ENCODE measurements at places on chromosomes 12 and 14.

- no peak for DNase-seq
These were observed 7.7 kb upstream of the TMED2 start for GRCh38 chr12:123576611-123577010.

DNA sequence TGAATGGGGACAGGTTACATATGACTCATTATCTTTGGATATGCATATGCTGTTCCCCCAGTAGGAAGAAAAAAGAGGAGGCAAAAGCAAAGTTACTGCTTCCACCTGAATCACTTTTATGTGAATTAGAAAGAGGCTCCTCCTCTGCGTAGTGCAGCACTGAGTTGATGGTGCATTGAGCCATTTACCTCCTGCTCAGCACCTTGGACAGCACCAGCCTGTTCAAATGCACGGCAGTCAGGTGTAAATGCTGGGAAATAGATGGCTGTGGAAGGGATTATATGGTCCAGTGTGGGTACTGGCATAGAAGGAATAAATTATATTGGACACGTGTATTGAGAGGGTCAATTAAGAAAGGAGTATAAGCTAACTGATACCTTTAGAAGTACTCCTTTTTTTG lies 541.9 kb upstream of the SEL1L start:
- DNase-seq = no peak

- no peak for DNase-seq
These were observed 124.1 kb upstream of the E2F7 start for GRCh38 chr12:77189458-77189857.

DNA sequence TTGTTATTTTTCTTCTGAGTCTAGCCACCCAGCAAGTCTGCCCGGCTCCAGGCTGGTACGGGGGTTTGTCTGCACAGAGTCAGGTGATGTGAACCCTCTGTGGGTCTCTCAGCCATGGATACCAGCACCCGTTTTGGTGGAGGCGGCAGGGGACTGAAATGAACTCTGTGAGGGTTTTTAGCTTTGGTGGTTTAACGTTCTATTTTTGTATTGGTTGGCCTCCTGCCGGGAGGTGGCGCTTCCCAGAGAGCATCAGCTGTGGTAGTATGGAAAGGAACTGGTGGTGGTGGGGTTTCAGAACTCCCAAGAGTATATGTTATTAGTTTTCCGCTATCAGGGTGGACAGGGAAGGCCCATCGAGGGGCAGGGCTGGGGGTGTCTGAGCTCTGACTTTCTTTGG lies 5.3 kb upstream of the SERPINA4 start:
- no peak for DNase-seq

DNA sequence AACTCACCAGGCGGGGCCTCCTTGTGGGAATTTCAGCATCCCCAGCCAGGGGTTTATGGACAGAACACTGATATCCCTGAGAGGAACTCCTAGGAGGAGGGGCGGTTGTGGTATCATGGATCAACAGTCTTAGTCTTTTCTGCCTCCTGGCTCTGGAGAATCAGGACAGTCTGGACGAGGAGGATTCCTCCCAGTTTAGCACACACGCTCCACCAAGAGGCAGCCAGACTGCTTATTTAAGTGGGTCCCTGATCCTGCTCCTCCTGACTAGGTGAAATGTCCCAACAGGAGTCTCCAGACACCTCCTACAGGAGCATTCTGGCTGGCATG lies 10.4 kb upstream of the ZNF705A start:
- no peak for DNase-seq

GRCh38 chr14:70359076-70359424 lies 433 bp downstream of the COX16 start:
- DNase-seq = no peak

GRCh38 chr14:64040044-64040443 lies 187.2 kb downstream of the SYNE2 start:
- no peak for DNase-seq

- no peak for DNase-seq
These were observed 18.6 kb upstream of the COL2A1 start for GRCh38 chr12:48022676-48023385.

- DNase-seq = peak; percentile 10
These were observed 7.6 kb downstream of the ISCA2 start for GRCh38 chr14:74501135-74501614.

DNA sequence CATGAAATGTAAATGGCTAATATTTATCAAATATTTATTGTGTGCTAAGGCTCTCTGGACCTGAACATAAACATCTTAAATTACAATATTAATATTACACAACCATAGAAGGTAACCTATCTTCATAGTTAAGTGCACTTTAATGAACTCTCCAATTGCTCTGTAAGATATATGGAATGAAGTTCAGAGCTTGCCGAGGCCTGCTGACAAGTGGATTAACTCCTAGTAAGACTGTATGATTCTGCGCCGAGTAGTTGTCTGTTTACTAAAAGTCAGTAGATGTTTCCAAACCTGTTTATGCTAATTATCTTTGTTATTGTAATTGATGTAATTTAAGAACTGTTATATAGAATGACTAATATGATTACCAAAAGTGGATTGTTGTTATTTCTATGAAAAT lies 77.2 kb downstream of the PTPRR start:
- no peak for DNase-seq

DNA sequence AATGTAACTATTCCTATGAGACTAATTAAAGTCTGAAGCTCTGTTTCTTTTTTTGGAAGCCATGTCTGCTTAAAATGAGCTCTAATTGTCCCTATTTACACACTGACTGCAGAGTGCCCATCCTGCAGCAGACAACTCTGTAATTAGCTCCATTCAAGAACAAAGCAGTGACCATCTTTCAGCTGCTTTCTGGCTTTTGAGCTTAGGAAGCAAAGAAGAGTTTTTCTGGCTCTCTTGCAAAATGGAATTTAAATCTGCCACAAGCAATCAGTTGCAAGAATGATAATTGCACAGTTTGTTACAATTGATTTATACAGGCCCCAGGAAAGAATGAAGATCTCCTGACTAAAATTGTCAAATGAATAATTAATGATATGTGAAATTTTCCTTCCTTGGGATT lies 83.4 kb downstream of the GAS2L3 start:
- no peak for DNase-seq

- DNase-seq = no peak
These were observed 47.5 kb downstream of the PRMT8 start for GRCh38 chr12:3538466-3539030.

DNA sequence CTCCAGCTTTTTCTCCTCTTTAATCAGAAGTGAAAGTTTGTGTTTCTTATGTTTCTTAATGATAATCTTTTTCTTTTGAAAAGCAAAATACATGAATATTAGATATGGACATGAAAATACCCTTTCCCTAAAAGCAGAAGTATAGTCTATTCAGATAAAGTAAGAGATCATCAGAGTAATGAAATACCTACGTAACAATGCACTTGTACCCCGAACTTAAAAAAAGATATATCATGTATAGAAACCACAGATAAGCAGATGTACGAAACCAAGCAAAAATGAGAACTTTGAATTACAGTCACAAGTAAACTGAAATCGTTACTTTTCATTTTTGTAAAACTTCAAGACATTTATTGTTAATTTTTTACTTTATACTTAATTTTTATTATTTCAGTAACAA lies 1.5 kb upstream of the GPR65 start:
- DNase-seq = no peak

DNA sequence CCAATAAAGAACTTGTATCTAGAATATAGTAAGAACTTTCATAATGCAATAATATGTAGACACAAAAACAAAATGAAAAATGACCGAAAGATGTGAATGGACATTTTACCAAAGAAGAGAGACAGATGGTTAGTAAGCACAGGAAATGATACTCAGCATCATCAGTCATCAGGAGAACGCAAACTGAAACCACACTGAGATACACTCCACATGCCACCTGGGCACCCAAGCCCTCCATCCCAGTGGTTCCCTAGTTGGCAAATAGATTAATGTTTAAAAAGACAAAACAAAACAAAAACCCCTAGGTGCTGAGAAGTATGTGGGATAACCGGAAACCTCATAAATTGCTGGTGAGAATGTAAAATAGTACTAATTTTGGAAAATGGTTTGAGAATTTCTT lies 26.8 kb upstream of the VPS33A start:
- DNase-seq = no peak

GRCh38 chr12:77387671-77388070 lies 322.3 kb upstream of the E2F7 start:
- DNase-seq = no peak

- DNase-seq = no peak
These were observed 77.5 kb downstream of the TGFB3 start for GRCh38 chr14:75904311-75904710.

DNA sequence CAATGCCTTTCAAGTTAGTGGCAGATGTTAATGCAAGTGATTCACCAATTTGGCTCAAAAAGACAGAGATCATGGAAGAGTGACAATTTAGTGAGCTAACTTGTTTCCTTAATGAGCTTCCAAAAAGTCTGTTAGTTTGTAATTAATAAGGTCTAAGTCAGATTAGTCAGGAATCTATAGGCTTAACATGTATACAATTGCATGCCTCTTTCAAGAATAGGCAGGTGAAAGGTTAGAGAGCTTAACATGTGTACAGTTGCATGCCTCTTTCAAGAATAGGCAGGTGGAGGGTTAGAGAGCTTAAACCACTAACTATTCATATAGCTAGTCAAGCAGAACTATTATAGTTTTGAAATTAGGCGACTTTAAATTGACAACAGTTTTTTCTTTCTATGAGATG lies 663.8 kb downstream of the C12orf50 start:
- DNase-seq = no peak

GRCh38 chr12:10716704-10717315 lies 6.3 kb downstream of the YBX3 start:
- no peak for DNase-seq

DNA sequence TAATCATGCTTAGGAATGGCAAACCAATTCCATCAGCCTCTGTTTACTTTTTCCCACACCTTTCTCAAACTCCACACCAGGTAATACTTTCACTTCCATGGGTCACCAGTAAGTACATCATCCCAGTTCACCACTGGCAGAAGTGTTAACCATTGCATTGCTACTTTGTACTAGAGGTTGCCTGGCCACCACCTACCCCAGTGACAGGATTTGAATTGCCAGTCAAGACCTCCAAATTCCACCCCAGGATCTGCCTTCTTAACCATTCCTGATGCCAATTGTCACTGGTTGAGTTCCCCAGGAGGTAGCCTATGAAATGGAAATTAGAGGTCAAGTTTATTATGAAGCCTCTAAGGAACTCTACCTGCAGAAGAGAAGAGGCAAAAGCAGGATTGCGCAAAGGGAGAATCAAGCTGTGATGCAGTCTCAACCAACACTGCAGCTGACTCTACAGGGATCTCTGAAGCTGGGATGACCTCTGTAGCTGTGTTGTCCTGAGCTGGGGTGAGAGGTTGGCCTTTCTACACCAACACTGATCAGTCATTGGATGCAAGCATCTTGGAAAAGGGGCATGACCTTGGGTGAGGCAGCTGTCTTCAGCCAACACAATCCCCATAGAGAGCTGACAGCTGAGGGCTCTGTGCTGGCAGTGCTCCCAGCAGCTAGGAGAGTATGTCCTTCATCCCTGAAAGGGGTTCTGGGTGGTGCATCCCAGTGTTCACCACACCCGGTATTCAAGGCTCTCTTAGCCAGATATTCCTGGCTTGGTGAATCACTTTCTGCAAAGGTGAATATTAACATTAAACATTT lies 37.0 kb upstream of the HMGA2 start:
- no peak for DNase-seq

DNA sequence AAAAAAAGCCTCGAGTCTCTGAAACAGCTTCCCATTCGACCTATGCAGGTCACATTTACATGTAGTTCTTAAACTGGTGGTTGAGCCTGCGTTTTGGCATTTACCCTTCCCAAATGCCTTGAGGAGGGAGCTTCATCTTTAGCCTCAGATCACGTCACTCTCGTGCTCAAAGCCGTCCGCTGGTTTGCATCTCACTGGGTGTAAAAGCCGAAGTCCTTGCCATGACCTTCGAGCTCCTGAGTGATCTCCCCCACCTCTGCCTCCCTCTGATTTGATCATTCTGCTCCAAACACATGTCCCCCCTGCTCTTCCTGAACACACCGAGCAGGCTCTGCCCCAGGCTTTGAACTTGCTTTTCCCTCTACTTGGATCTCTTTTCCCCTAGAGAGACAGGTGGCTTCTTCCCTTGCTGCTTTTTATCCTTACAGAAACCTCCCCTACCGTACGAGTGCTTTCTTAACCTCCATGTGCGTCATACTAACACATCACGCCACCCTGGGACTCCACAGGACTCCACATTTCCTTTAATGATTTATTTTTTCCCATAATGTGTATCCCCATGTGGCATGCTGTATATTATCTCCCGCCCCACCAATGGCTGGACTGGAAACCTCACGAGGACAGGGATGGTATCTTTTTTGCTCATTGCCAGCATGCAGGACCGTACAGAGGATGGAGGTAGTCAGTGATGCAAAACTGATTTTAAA lies 610.7 kb downstream of the VRK1 start:
- no peak for DNase-seq

DNA sequence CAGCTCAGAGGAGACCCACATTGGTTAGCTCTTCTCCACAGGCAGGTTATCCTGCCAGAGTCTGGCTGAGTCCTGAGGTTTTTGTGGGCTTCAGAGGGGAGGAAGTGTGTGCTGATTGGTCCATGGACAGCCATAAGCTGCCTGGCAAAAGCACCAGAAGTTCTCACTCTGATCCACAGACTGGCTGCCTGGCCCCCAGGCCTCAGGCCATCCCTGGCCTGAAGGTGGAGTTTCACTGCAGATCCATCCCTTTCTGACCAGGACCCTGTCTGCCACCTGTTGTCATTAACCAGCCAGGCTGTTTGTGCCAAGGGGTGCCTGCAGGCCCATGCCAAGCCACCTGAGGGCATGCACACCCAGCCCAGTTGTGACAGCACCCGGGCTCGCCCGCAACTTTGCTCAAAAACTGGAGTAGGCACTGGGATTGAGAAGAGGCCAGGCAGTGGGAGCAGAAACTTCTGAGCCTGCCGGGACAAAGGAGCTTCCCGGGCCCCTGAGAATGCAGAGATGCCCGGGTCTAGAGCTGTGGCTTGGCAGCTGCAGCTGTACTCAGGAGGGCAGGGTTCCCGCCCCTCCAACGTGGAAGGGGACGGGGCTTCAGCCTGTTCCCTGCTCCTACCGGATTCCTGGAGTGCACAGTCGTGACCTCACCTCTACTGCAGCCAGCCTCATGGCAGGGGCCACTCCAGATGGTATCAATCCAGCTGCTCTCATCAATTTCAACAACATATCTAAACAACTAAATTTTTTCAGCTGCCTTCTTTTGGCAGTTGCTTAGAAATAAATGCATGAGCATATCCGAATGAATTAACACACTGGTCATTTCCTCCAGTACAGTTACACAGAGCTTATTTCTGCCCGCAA lies 1277.3 kb downstream of the SLC16A7 start:
- no peak for DNase-seq

GRCh38 chr12:26130728-26131127 lies 5.9 kb upstream of the BHLHE41 start:
- peak; percentile 93 for DNase-seq

GRCh38 chr14:65069874-65070413 lies 32.4 kb downstream of the MAX start:
- DNase-seq = no peak

Measured in AML-193 (cell line).